ENCODE measurements at places on chromosomes 12 and 14.

GRCh38 chr12:40192704-40193255, 32.0 kb upstream of the LRRK2 start:
- DNase-seq, result no peak

GRCh38 chr12:126144603-126145002, 1079.4 kb downstream of the AACS start:
- DNase-seq, result no peak

GRCh38 chr12:116207274-116207673, 70.2 kb downstream of the MED13L start:
- no peak for DNase-seq

DNA sequence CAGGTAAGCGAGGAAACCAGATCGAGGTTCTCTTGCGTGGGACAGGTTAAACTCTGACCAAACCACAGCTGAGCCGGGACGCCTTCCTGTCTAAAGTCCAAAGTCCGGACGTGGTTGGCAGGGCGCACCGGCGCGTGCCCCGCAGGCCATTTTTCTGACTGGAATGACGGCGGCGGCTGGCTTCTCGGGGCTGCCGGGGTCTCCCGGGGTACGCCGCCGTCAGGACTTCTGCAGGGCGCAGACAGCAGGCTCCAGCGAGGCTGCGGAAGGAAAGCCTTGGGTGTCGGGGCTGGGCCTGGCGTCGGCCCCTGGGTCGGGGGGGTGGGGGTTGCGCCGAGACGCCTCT, 32.8 kb downstream of the MIA2 start:
- no peak for DNase-seq

GRCh38 chr14:46369391-46369790, 282.2 kb downstream of the RPL10L start:
- no peak for DNase-seq

DNA sequence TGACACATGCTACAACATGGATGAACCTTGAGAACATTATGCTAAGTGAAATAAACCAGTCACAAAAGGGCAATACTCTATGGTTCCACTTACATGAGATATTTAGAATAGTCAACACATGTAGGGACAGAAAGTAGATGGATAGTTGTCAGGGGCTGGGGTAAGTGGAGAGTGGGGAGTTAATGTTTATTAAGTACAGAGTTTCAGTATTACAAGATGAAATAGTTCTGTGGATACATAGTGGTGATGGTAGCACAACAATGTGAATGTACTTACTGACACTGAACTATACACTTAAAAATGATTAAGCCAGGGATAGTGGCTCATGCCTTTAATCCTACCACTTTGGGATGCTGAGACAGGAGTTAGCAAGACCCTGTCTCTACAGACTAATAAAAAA, 8.7 kb downstream of the NUP107 start:
- no peak for DNase-seq

- no peak for DNase-seq
Measured at GRCh38 chr12:131990066-131990979, 40.6 kb downstream of the EP400 start.

DNA sequence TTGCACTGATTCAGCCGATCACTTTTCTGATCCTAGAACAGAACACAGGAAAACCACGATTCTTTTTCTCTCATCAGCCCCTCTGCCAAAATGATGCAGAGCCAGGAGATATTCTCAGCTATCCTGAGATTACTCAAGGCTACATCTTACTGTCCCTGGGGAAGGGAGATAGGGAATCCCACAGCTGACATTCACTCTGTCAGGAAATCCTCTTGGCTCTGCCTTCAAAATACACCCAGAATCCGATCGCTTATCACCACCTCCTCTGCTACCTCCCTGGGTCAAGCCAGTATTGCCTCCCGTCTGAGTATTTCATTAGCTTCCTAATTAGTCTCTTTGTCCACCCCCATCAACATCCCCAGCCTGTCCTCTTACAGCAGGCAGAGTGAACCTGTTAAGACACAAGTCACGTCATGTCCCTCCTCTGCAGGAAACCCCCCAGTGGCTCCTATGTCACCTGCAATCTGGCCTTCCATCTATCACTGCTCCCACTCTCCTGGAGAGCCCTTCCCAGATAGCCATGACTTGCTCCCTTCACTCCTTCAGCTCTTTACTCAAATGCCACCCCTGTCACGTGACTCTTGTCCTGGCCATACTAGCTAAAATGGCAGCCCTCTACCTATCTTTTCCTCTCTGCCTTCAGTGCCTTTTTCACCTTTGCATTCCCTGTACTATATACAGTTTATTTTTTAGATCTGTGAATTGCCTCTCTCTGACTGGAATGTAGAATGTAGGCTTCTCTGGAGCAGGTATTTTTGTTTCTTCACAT, 70.3 kb downstream of the GALNT4 start:
- peak; percentile 53 for DNase-seq

All from G401 (cell line).